NCI-H1092 (cell line): ENCODE measurements at places on chromosomes 6 and 20.

DNA sequence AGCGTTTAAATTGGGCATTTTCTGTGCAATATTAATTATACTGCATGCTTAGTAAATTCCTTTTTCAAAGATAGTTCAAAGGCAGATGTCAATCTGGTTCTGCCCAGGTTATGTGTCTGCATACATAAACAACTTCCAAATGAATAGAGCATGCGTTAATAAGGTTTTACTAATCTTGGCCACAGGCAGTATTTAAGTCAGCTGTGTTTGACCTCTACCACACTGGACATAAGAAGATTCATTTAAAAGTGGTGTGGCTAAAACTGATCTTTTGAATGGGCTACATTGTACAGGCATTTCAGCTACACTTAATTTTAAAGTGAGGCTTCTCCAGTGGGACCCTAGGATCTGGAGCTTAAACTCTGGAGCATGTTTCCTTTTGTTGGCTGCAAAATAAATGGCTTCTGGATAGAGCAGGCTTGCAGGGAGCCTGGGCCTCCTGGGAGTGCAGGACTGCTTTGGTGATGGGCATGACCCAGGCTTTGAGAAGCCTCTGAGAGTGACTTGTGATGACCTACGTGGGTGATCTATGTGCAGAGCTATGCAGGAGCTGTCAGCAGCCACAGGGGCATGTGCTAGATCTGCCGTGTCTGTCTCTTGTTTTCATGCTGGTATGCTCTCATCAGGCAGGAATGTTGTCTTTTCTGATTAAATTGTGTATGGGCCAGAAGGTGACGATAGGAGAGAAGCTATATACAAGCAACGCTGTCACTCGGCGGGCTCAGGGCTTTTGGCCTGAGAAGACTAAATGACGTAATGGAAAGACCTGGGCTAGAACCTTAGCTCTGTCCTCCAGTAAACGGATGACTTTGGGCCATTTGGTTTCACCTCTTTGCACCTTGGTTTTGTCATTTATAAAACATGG lies 331.2 kb downstream of the QKI start:
- no peak for DNase-seq

GRCh38 chr6:40504274-40504673 lies 82.9 kb downstream of the LRFN2 start:
- DNase-seq, result no peak

DNA sequence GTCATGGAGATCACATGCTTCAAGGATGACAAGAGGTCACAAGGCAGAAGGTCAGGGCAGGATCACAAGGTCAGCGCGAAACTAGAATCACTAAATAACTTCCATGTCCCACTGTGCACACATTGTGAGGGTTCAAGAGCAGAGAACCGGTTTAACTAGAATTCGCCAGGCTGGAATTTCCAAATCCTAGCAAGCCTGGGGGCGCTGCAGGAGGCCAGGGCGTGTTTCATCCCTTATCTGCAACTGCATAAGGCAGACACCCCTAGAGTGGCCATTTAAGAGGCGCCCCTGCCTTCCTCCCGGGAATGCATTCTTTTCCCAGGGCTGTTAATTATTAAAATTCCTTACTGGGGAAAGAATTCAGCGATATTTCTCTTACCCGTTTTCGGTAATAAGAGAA lies 40.2 kb upstream of the SLC22A1 start:
- DNase-seq, result no peak

GRCh38 chr6:29597184-29597583 lies 12.3 kb downstream of the OR2H2 start:
- no peak for DNase-seq

DNA sequence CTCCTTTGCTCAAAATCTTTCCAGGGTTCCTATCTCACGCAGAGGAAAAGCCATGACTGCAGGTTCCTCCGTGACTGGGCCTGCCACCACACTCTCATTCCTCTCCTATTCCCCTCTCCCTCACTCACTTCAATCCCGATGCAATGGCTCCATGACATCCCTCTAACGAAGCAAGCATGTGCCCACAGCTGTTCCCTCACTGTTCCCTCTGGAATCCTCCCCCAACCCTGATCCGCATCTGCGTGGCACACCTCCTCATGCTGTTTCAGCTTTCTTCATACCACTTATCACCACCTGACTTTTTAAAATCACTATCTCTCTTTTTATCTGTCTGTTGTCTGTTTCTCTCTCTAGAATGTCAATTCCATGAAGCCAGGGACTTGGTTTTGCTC lies 25.5 kb downstream of the ANGPT4 start:
- no peak for DNase-seq

DNA sequence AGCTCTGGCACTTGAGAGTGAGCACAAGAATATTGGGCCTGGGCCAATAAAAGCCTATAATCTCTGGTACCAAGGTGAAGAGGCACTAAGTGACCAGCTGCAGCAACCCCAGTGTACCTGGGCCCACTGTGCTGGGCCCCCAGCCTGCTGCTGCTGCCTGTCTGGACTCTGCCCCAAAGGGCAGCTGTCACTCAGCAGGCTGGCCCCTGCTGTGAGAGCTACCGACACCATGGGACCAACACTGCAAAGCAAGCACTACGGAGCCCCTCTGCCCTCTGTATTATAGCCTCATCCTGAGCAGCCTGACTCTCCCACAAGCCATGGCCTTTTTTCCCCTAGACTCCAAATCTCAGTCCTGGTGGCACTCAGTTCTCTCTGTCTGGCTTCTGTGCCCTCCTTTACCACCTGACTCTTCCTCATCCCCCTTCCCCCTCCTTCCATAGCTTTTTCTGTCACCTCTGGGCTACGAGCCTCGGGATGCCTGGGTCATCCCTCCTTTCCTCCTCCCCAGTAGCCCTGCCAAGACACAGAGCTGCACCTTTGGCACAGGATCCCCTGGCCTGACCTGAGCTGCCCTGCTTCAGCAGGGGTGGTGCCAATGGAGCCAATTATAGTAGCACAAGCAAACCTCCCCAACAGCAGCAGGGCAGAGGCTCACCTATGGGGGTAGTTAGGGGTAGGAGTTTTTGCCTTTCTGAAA lies 14.2 kb downstream of the RRP36 start:
- no peak for DNase-seq

- no peak for DNase-seq
These were observed 169.4 kb upstream of the TAB2 start for GRCh38 chr6:149147938-149148718.

- DNase-seq, result no peak
These were observed 877.3 kb upstream of the MAP3K7 start for GRCh38 chr6:91464201-91464600.
